Activated T-helper 2 cell treated with anti-CD3 and anti-CD28 coated beads, Interferon-gamma antibody, Interleukin-2, Interleukin-4, amounts not matched to agents 10 μg/mL and 5 μg/mL and 100 μg/mL, durations not matched to agents 14 hours and 24 hours and 36 hours (primary cell): ENCODE measurements at places on chromosomes 12 and 14. TPM values are rescaled to one million over a fixed set of nuclear protein-coding genes. Genes with fewer than 3 reads are reported as not detected.

The GYS2 gene
- total RNA-seq: 0.07 and 0.14 TPM in 2 replicates

The LRRC43 gene
- total RNA-seq: 1.0 and 1.6 TPM in 2 replicates

- no peak for DNase-seq
Observed at GRCh38 chr12:48875944-48876515, 10.4 kb upstream of the RND1 start.

- DNase-seq: no peak
Observed at GRCh38 chr12:46693034-46693433, 132.8 kb downstream of the SLC38A4 start.

- no peak for DNase-seq
Observed at GRCh38 chr12:121238086-121238485, 28.2 kb downstream of the P2RX4 start.

- DNase-seq: no peak
Observed at GRCh38 chr14:87994974-87995373, 2.0 kb upstream of the GALC start.
